ENCODE measurements at places on chromosomes 6 and 20.

DNA sequence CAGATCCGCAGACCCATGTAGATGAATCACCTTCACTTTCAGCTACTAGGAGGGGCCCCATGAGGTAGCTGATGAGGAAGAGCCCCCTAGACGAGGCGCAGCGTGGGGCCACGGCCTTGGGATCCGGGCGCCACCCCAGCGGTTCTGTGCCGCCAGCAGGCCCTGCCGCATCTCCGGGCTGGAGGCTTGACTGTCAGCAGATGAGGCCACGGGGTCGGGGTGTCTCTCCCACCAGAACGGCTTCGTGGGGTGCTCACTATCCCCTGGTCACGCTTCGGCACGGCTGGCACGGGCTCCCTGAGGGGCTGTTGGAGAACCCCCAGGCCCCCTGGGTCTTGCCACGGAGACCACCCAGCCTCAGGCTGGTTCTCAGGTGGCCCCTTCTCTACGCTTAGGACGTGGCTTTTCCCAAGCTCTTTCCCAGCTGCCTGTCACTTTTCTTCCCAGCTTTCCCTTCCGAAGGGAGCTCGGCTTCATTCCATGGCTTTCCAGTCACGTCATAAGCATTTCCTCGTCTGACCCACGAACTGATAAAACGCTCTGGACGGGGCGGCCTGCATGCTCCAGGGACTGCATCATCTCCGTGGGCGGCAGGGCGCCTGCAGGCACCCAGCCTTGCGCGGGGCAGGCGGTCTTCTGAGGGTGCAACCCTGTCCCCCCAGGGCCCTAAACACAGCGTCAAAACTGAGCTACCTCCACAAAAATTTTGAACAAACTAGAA lies 85.9 kb downstream of the THBS2 start:
- DNase-seq = no peak

DNA sequence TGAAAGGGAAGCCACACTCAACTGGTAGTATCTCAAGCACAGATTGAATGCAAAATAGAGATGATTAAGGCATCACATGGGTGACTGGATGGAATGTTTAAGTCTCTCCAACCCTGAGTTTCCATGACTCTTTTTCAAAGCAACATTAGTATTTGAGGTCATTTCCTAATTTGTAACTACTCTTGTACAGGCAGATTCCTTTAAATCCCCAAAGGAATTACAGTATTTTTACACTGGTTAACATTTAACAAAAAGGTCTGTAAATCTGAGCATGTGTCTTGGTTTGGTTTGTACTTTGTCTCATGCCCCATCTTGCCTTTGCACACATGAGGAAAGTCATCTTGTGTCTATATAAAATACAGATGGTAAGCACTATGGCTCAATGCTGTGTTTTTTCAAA lies 15.1 kb downstream of the RMND1 start:
- no peak for DNase-seq

DNA sequence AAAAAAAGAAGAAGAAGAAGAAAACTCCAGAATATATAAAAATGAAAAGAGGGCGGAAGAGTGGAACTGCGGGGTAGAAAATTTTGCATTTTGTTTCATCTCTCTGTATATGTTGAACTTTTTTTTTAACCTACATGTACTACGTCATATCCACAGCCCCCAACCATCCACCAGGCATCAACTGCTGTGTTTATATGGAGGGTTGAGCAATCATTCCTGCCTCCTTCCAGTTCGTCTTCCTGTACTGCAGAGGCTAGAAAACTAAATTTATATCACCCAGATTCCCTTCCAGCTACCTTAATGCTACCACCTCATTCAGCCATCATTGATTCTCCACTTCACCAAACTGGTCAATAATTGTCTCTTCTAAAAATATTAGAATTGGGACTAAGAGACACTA lies 9.5 kb upstream of the SIGLEC1 start:
- DNase-seq = no peak

GRCh38 chr6:143872201-143872600 lies 7.9 kb downstream of the ZC2HC1B start:
- DNase-seq = no peak

DNA sequence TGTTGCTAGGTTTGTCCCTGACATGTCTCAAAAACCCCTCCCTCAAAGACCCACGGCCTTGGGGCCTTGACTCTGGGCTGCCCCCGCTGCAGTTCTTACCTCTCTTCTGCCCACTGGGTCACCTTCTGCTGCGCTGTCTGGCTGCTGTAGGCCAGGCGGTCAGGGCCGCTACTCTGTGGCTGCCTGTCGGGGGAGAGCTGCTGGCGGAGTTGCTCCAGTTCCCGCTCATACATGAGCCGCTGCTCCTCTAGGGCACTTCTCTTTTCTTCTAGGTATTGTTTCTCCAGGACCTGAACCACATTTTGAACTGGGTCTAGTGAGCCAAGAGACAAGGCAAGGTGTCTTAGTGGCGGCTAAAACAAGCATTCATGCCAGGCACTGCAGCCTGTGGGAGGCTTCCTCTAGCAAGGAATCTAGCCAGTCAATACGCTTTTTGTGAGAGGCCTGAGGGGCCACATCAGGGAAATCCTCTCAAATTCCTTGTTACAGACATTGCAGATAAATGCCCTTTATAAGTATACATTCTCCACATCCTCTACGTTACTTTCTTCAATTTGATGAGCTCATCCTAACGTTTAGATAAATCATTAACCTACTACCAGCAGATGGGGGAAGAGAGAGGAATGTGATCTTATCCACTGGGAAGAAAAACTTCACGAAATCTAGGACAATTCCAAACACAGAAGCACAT lies 110.3 kb upstream of the NUP153 start:
- DNase-seq = no peak

- no peak for DNase-seq
Measured at GRCh38 chr6:51513891-51514747, 573.3 kb downstream of the PKHD1 start.

Measured in cardiac septum (tissue), 1 donor.